Neural progenitor cell (in vitro differentiated cells): ENCODE measurements at places on chromosomes 1 and 21. TPM values are rescaled to one million over a fixed set of nuclear protein-coding genes. Genes with fewer than 3 reads are reported as not detected.

LDLRAD1 gene
- not detected in 2 replicates for total RNA-seq

THEM5 gene
- not detected in 2 replicates for total RNA-seq

B3GALT5 gene
- total RNA-seq, result 1.3 and 1.5 TPM in 2 replicates

RAB3GAP2 gene
- total RNA-seq, result 31.6 and 36.4 TPM in 2 replicates

L1TD1 gene
- total RNA-seq, result 12.5 and 15.4 TPM in 2 replicates

TP73 gene
- 0.31 TPM in 1 of 2 replicates, not detected in the other for total RNA-seq

SLC30A7 gene
- 14.8 and 22.2 TPM in 2 replicates for total RNA-seq

TTC34 gene
- 0.09 and 0.87 TPM in 2 replicates for total RNA-seq

MR1 gene
- total RNA-seq, result 0.03 TPM in 1 of 2 replicates, not detected in the other

CNTN2 gene
- 8.4 and 12.8 TPM in 2 replicates for total RNA-seq

CADM3 gene
- total RNA-seq, result 6.9 and 15.3 TPM in 2 replicates
